Stimulated activated CD4-positive, alpha-beta T cell treated with anti-CD3 and anti-CD28 coated beads, Interleukin-1b, Interleukin-23, amount 100 ng/mL, for 4 hours (primary cell): ENCODE measurements at places on chromosomes 2 and 18.
A peak's percentile ranks its signal among the peaks of the same experiment; 100 is the strongest.

- DNase-seq = no peak
Measured at GRCh38 chr2:178401994-178402437, 49.0 kb downstream of the PRKRA start.

DNA sequence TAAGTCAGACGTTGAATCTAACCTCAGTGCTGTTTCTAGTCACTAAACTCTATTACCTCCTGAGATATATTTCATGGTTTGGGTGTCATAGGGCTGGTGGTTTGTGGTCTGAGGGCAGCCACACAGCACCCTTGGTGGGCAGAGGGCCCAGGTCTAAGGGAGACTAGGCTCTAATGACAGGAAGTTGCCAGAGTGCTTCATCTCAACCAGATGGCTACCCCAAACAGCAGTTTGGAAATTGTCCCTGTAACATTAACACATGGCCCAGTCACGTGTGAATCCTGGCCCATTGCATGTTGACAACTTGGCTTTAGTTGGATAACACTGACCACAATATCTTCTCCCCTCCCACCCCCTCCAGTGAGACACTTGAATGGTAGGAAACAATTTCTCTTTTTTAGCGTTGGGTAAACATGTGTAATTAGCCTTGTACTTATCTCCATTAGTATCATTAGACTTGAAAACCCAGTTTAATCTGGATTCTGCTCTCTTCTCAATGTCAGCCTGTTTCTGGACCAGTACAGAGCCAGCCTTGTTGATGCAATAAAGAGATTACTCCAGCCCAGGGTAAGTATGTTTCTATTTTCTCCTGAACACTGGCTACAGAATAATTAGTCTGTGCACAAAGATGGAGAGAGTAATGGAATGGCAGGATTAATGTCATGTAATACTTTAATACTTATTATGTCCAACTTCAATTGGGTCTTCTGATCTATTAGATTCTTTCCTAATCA is 187.8 kb upstream of the SIX3 start:
- DNase-seq = no peak

- no peak for DNase-seq
Measured at GRCh38 chr18:37055137-37055802, 226.3 kb downstream of the KIAA1328 start.

GRCh38 chr2:200199005-200199404 is 107.5 kb upstream of the SPATS2L start:
- no peak for DNase-seq

- DNase-seq = no peak
Measured at GRCh38 chr2:217150236-217150635, 290.4 kb upstream of the TNP1 start.

DNA sequence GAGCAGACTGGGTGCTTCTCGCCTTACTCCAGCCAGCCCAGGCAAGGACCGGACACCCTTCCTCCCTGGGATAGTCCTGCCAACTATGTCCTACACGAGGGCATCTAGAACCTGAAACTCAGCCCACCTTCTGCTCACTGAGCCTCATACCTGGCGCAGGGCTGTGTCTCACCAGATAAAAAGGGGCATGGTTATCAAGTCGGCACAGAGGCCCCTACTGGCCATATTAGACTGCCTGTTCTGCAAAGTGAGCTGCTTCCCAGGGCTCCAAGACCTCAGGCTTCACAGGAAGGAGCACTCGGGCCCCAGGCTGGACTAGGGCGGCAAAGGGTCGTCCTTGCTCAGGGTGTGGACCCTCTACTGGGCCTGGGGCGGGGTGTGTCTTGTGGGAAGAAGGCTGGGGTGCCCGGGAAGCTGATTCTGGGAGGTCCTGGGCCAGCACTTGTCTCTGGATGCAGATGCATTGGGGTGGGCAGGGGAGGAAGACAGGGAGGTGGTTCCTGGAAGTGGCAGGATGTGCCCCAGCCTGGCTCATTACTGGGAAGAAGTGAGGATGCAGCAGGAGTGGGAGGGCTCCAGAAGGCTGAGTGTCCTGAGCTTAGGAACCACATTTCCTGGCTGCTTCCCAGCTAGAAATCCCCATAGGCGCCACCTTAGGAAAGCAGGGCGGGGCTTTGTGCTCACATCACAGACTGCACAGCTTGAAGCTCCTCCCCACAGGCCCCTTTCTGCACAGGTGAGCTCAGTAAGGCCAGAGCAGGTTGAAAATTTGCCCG is 19.6 kb downstream of the EHD3 start:
- DNase-seq = no peak

DNA sequence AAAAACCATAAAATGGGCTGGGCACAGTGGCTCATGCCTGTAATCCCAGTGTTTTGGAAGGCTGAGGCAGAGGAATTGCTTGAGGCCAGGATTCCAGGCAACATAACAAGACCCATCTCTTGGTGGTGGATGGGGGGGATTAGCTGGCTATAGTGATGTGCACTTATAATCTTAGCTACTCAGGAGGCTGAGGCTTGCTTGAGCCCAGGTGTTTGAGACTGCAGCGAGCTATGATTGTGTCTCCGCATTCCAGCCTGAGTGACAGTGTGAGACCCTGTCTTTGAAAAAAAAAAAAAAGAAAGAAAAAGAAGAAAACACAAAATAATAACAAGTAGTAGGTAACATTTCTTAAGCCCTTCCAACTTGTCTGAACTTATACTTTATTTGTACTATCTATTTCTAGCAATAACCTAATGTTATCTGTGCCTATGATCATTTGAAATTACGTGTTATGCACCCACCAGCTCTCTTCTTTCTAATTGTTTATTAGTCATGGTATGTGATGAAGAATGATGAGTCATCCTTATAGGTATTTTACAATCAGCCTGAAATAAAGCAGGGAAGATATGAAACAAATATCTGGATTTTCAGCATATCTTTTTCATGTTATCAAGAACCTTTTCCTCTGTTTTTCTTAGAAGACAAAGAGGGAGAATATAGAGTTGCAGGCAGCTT is 129.3 kb upstream of the UNC80 start:
- no peak for DNase-seq

- DNase-seq = no peak
Measured at GRCh38 chr2:8209494-8209893, 472.4 kb upstream of the ID2 start.

DNA sequence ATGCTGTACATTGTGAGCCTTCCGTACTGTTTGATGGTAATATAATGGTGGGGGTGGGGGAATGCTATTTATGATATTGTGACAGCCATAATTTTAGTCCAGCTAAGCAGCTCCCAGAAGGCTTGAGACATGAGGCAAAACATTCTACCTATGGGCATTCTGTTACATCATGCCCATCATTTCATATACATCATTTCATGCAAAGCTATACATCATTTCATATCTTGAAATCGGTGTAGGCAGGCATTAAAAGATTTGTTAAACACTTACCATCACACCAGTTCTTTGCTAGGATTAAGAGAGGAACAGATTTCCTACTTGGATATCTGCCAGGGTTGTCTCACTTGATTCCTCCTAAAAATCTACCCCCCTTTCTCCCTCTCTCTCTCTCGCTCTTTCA is 84.5 kb downstream of the COL5A2 start:
- no peak for DNase-seq

DNA sequence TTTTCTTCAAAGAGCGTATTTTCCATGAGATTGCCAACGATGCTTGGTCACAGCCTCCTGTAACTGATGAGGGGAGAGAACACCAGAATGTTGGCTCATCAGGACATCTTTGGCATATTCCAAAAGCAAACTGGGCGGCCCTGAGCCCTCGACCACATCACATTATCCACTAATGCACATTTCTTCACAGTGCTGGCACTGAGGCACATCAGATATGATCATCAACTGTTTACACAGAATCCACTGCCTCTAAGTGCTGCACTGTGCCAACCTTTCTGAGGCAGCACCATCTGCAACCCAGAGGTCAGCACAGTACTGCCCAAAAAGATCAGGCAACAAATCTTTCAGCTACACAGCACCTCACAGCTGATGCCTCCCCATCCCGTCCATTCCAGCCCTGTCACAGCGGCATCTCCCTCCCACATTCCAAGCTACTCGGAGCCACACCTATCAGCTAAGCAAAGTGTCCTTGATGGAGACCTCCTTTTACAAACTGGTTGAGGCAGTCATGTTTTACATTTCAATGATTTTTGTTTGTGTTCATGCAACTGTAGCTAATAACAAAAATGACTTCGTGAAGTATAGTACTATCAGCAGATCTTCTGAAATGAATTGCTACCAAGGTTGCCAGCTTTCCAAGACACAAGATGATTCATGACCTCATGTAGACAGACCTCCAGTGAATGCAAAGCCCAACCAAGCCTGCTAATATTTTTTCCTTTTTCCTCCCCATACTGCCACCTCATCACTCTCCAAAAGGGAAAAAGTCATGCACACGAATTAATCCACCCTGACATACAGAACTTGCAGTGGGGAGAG is 32.3 kb downstream of the MYO5B start:
- DNase-seq = no peak

GRCh38 chr2:104865096-104865470 is 11.2 kb downstream of the POU3F3 start:
- no peak for DNase-seq

DNA sequence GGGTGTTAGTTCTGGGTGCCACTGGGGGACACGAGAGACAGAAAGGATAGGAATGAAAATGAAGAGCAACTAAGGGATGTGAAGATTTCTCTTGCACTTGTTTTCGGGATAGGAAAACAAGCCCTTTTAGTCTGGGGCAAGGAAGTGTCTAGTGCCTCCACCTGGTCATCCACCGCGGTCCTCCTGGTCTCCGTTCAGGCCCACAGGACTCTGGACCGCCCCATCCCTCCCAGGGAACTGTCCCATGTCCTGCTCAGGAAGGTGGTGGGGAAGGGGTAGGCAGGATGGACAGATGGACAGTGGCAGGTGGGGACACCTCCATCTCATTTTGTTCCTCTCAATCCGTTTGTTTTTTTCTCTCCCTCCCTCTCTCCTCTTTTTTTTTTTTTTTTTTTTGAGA is 45.9 kb downstream of the AGAP1 start:
- no peak for DNase-seq

DNA sequence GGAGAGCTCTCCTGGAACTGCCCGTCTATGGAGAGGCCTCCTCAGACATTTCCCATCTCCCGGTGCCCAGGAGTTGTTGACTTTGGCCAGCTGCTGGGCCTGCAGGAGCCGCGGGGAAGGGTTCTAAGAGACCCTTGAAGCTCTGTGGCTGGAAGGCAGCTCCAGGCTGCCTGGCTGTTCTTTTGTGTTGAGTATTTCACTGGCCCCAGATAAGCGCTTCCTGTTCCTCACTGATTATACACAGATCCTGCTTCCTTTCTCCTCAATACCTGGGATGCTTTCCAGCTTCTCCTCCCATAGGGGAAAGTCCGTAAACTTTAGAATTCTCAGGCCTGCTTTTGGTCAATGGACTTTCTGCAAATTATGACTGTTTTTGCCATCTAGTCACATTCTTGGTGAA is 57.8 kb downstream of the TGOLN2 start:
- no peak for DNase-seq

DNA sequence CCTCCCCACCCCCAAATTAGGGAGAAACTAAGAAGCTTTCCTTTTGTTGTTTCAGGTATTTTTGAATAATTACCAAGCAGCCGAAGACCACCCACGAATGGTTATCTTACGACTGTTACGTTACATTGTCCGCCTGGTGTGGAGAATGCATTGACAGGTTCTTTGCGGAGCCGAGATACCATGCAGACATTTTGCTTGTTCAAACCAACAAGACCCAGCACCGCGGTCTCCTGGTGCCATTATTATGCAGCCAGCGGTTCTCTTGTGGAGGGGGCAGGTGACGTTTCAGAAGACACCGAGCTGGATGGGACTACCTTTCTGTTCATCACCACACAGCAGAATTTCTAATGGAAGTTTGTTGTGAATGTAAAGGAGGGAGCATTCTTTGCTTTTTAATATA is 43.4 kb downstream of the BCL2L11 start:
- DNase-seq = no peak

- no peak for DNase-seq
Measured at GRCh38 chr2:20313659-20314058, 37.0 kb downstream of the PUM2 start.

GRCh38 chr2:2667690-2668089 is 336.6 kb upstream of the MYT1L start:
- no peak for DNase-seq

DNA sequence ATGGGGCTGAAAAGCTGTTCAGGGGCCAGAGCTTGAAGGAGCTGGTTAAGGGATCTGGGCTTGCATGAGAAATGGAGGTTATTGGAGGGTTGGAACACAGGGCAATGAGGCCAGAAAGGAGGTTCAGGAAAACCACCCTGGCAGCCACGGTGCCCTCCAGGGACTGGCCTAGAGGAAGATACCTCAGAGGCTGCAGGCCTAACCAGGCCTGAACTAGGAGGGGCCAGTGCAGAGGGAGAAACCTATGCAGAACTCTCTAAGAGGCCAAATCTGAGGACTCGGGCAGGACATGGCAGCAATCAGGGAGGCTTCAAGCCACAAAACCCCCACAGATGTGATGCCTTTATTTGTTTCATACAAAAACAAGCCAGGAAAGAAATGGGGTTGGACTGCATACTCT is 66.8 kb downstream of the BIN1 start:
- DNase-seq = no peak

GRCh38 chr18:7516266-7517117 is 50.6 kb upstream of the PTPRM start:
- DNase-seq = no peak

GRCh38 chr18:48961547-48961946 is 10.8 kb upstream of the SMAD7 start:
- DNase-seq = no peak

DNA sequence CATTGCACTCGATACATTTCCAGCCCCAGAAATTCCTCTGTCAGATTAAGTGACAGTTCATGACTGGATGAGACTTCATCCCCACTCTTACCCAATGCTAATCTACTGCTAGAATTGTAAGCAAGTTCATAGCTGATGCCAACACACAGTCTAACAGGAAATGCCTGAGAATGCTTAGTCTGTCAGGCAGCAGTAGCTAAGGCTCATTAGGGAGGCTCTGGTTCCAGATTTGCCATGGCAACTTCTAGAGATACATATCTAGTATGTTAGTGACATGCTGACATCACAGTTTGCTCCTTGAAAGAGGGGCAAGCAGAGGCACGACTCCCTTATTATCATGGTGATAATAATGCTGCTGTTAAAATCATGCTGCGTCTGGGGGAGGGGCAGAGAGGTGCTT is 198.4 kb downstream of the RBM43 start:
- DNase-seq = no peak

DNA sequence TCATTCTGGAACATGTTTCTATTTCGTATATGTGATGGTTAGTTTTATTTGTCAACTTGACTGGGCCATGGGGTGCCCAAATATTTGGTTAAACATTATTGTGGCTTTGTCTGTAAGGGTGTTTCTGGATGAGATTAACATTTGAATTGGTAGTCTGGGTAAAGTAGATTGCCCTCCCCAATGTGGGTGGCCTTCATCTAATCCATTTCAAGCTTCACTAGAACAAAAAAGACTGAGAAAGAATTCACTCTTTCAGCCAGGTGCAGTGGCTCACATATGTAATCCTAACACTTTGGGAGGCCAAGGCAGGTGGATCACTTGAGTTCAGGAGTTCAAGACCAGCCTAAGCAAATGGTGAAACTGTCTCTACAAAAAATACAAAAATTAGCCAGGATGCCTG is 55.7 kb upstream of the TANC1 start:
- no peak for DNase-seq

- DNase-seq = no peak
Measured at GRCh38 chr2:158598862-158599517, 142.2 kb downstream of the PKP4 start.

GRCh38 chr2:238720232-238720672 is 127.6 kb upstream of the TWIST2 start:
- DNase-seq = peak; percentile 42
